ENCODE measurements at places on chromosomes 3 and 15. TPM values are rescaled to one million over a fixed set of nuclear protein-coding genes. Genes with fewer than 3 reads are reported as not detected.

Gene ZWILCH
- 28.1 TPM for total RNA-seq

Gene FAM81A
- total RNA-seq, result 2.4 TPM

Gene TPRG1
- total RNA-seq, result 1.5 TPM

DNA sequence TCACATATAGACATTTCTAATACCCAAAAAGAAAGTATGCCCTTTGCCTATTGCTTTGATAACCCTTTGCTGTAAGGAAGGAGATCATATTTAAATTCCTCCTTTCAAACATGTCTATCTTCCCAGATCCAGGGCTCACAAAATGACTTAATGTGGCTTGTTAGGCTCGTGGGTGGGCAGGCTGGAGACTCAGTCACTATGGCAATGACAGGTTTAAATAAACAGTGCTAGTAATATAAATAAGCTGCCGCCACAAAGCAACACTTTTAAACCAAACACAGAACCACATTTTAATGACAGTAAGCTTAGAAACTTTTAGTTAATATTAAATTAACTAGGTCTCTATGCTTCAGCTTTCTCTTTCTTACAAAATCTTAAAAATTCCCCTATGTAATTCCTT, 616.0 kb upstream of the NAALADL2 start:
- no peak for DNase-seq

GRCh38 chr3:55902221-55902900, 415.3 kb upstream of the WNT5A start:
- DNase-seq, result no peak

GRCh38 chr3:151568184-151568583, 107.3 kb upstream of the IGSF10 start:
- no peak for DNase-seq

GRCh38 chr3:41212088-41212487, 12.8 kb downstream of the CTNNB1 start:
- no peak for DNase-seq

DNA sequence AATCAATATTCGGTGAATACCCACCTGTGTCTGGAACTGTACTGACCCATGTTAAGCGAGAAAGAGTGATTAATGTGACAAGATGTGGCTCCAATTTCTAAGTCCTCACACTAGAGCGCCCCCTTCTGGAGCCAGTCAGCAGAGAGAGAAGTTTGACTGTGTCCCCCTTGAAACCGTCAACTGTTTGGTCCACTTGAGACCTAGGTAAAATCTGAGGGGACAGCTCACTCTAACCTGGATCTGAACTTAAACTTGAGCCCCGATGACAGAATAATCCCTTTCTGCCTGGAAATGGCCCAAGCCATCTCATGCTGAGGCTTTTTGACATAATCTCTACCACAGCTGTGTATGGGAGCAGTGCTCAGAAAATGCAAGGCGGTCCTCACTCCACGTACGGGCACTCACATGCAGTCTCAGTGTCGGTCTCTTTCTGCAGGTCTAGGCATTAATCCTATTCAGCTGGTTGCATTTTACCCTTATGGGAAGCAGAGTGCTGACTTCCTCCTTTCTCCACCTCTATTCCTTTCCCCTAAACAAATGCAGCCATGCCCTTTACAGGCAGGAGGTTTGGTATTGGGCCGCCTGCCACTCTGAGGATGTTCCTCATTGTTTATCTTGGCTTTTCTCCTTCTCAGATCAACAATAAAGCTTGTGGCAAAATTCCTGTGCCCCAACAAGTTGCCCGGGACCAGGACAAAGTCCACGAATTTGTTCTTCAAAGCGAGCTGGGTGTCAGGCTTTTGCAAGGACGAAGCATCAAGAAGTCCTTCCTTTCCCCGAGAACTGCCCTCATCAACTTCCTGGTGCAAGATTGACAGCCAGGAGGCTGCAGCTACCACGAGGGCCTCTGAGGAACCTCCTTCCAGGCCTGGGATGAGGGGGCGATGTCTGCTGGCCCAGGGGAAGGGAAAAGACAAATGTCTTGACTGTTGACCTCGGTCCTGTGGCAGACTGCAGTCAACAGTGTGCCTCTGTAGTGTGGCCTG, 47.5 kb upstream of the LIMD1 start:
- no peak for DNase-seq

All from Caco-2 (cell line).